Transverse colon (tissue), 4 donors: ENCODE measurements at places on chromosomes 2 and 18. TPM values are rescaled to one million over a fixed set of nuclear protein-coding genes. Genes with fewer than 3 reads are reported as not detected.

MTA3 gene
- 42.7 TPM for total RNA-seq

CTNNA2 gene
- 0.40 TPM for total RNA-seq

GBX2 gene
- total RNA-seq = not detected

RBM44 gene
- total RNA-seq = 1.2 TPM

- peak; percentile 64 for DNase-seq
Observed at GRCh38 chr2:74554820-74555531, 456 bp downstream of the DOK1 start.

GRCh38 chr2:182281276-182281675, 145.6 kb downstream of the PDE1A start:
- DNase-seq = no peak

DNA sequence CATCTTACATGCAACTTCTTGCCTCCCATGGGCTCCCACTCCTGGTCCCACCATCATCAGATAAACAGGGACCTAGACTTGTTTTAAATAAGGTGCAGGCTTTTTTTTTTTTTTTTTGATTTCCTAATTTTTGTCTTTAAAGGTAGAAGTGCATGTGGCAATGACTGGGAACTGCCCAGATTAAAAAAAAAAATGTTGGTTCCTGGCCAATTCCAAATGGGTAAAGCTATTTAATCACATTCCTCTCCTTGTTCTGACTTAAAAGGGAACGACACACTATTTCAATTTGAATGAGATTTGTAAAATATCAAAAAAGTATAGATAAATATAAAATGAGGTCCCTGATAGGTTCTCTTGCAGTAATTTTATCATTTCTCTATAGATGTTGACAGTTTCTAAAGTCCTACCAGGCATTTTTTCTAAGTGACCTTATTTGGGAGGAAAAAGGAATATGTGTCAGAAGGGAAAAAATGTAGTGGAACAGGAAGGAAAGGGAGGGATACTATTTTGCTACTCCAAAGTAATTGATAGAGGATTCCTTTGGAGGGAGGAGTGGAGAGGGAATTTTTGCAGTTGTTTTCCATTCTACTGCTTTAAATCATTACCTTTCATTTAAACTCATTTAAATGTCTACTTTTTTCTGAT, 43.3 kb downstream of the DDX1 start:
- no peak for DNase-seq

DNA sequence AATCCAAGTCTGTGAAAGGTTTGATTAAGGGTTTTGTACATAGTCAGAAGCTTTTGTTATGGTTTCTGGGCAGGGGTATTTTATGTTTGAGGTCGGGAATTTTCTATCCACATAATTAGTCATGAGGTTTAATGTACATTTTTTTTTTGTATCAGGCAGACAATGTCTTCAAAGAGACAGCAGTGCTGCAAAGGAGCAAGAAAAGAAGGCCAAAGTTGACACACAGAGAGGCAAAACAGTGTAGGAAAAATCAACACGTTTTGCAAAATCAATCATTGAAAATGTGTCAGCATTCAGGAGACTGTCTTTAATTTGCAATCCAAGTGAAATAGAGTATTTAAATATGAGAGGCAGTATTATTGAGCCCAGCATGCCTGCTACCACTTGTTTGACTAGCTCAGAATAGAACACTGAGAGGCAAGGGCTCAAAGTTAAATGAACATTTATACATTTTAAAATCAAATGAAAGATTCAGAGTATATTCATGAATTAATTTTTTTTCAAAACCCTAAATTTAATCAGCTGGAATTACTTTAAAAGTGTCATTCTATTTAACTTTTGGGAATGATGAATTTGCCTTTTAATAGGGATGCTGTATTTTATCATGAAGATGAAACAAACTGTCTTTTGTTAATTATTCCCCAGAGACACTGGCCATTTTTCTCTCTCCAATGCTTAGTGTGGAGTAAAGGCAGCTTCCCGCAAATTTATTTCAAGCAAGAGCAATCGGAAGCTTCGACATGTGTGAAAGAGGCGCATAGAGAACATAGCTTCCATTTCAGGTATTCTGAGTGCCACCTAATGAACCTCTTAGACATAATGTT, 11.3 kb downstream of the VRK2 start:
- no peak for DNase-seq

GRCh38 chr2:117776888-117777287, 37.6 kb upstream of the DDX18 start:
- DNase-seq = no peak

GRCh38 chr2:31735716-31736115, 155.0 kb upstream of the SRD5A2 start:
- DNase-seq = no peak

- DNase-seq = peak; percentile 32
Observed at GRCh38 chr2:64819774-64820688, 166.3 kb upstream of the SERTAD2 start.

DNA sequence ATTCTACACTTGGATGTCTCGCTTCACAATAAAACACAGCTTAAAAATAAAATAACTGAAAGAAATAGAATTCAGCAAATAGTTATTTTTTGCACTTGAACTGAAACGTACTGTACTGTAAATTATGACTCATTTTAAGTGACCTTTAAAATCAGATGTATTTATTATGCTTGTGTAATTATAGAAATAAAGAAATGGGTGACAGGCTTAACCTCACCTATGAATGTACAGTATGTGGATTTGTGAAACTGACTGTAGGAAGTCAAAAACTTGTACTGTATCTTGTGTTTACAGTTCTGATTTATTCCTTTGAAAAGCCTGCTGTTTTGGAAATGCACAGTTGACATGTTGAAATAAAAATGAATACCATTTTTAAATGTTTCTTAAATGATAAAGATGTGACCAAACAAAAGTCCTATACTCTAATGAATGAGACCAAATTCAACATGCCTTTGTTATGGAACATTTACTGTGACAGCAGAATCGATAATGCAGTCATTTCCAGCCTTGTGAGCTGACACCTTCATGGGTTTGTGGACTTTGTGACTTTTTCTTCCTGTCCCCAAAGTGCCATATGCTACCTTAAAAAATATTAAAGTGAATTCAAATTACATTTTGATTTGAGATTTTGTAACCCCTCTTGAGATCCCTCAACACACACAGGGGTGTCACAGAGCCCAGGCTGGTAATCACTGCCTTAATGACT, 32.7 kb downstream of the NEMP2 start:
- no peak for DNase-seq

DNA sequence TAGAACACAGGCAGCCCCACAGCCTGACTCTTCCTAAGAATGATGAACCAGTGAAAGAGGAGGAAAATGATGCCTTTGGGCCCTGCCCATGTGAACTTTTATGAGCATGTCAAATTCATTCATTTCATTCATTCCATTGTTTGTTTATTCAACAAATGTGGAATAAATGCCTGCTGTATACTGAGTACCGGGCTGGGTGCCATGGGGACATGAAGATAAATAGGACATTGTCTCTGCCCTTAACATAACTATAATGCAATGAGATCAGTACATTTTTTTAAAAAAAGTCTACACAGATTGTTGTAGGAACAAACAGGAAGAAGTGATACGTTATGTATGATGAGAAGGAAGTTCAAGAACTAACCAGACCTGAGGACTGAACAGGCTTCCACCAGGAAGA, 14.7 kb downstream of the MREG start:
- no peak for DNase-seq

DNA sequence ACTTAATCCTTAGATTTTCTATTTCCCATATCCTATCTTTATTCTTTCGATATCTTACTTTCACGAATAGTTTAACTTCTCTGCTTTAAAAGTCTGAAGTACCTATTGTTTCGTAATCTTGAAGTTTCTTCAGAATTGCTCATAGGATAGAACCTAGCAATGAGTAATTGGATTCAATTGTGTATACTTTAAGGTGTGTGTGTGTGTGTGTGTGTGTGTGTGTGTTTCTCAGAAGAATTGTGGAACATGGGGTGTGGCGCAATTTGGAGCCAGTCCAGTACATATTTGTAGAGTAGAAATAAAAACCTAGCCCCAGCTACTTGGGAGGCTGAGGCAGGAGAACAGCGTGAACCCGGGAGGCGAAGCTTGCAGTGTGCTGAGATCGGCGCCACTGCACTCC, 897.6 kb downstream of the BCL11A start:
- peak; percentile 84 for DNase-seq

DNA sequence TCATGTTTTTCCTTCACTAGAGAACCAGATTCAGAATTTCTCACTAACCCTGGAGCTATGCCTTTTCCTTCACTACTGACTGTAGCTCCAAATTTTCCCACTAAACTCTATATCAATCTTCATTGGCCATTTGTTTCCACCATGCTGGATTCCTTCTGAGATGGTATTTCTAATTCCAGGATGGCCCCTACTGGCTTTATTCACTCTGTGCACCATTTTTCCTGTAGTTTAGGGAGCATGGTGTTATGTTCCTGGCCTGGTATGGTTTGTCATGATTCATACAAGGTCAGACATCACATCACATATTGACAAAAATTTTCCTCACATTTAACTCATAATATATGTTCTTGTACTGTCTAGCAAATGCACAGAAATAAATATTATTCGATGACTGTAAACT, 229.2 kb upstream of the TFPI start:
- no peak for DNase-seq
